Esophagus squamous epithelium (tissue), 5 donors: ENCODE measurements at places on chromosomes 3 and 15. TPM values are rescaled to one million over a fixed set of nuclear protein-coding genes. Genes with fewer than 3 reads are reported as not detected.

The CAPN3 gene
- 8.8 TPM for total RNA-seq

DNA sequence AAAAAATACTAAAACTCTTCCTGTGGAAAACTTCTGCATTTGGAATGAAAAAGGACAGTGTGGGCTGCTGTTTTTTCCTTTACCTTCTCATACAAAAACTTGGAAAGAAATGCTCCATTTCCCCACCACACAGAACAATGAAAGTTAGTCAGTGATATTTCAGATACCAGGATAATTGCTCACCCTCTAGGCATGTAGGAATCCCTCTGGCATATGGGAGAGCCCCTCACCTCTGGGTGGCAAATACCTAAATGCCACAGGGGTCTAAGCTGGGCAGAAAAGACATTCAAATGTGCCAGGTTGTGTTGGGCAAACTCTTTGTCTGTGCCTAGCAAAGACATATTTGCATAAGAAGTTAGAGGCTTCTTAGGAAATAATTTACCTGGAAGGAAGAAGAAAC, 560.3 kb upstream of the NR2F2 start:
- no peak for DNase-seq

- DNase-seq, result no peak
Observed at GRCh38 chr3:197491923-197492664, 63.7 kb downstream of the BDH1 start.

- no peak for DNase-seq
Observed at GRCh38 chr3:165875644-165876043, 38.4 kb upstream of the BCHE start.

The MESP1 gene
- total RNA-seq, result 0.23 TPM

DNA sequence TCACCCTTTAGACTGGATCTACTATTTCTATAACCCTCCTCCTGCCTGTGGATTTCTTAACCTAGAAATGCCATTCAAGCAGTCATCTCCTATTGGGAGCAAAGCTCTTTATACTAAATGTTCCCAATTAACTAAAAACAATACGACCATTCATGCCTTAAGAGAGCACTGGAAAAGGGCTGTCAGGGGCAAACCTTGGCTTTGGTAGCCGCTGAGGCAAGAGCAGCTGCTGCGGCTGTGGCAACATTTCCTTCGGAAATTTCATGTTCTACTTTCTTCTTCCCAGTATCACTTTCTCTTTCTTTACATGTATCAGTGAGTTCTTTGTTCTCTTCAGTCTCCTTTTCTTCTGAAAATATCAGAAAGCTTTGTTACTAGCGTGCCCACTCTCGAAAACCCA, 56.3 kb upstream of the CSPG5 start:
- DNase-seq, result no peak

DNA sequence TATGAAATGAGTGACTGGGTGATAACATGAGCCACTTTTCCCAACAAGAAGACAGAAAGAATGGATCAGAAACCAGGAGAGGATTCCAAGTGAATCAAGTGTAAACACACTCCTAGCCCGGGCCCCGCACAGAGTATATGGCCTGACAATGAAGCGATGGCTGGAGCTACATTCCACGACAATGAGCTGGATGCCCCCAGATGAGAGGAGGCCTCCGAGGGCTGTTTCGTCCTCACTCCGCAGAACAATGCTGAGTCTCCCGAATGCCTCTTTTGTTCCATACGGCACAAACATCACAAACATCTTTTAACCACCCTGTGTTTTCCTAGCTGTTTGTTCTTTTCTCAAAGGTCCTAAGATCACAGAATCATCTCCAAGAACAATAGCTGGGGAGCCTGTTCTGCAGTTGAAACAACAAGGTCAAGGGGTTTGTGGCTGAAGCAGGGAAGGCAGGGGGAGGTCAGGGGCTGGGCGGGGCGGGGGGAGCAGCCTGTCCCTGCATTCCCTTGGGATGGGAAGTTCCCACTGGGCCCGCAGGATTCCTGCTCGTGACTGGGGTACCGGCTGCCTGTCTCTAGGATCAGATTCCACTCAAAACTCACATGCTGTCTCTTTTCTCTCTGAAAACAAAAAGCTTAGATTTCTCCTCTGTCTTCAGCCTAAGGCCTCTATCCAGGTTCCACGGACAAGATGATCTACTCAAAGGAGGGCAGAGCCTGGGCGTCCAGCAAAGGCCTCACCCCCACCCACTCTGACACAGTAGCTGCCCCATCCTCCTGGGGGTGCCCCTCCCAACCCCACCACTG, 151.3 kb downstream of the XXYLT1 start:
- DNase-seq, result no peak
